CD4-positive, alpha-beta T cell treated with Interleukin-6 for 4 hours (primary cell): ENCODE measurements at places on chromosomes 4 and X.

DNA sequence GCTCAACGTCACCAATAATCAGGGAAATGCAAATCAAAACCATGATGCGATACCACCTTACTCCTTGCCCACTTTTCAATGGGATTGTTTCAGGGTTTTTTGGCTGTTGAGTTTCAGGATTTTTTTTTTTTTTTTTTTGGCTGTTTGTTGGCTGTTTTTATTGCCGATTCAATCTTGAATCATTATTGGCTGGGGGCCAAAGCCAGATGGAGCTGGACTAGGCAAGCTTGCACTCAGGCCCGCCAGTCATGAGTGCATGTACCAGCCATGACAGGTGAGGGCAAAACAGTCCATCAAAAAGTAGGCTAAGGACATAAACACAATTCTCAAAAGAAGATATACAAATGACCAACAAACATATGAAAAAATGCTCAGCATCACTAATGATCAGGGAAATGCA, 13.3 kb downstream of the YIPF7 start:
- no peak for DNase-seq

DNA sequence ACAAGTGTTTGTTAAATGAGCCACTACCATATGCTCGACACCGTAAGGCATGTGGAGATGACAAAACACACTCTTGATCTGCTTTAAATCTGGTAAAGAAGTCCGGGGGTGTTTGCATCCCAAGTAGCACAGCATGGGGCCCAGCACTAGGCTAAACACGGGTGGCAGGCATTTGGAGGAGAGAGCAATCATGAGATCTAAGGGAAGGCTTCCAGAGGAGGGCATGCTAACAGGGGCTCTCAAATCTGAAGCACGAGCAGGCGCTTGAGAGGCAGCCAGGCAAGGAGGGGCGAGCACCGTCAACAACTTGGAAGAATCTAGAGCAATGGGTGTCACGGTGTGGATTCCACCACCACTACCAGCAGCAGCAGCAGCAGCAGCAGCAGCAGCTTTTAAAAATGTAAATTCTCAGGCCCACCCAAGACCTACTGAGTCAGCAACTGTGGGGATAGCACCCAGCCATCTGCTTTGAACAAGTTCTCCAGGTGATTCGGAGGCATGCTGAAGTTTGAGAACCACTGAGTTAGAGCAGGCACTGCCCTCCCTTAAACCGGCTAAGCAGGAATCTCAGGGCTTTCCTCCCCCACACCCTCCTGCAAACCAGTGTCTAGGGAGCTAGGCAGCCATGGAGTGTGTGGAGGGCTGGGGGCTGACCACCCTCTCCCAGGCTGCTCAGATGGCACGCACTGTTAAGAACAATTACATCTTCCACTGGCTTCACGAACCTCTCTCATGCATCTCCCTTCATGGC, 70.2 kb upstream of the MAP3K15 start:
- no peak for DNase-seq

- DNase-seq = no peak
These were observed 28.5 kb upstream of the KLHL4 start for GRCh38 chrX:87489071-87489470.

- DNase-seq = no peak
These were observed 507.7 kb upstream of the DIAPH2 start for GRCh38 chrX:96176921-96177320.

GRCh38 chr4:127406187-127406586, 226.6 kb upstream of the INTU start:
- no peak for DNase-seq

DNA sequence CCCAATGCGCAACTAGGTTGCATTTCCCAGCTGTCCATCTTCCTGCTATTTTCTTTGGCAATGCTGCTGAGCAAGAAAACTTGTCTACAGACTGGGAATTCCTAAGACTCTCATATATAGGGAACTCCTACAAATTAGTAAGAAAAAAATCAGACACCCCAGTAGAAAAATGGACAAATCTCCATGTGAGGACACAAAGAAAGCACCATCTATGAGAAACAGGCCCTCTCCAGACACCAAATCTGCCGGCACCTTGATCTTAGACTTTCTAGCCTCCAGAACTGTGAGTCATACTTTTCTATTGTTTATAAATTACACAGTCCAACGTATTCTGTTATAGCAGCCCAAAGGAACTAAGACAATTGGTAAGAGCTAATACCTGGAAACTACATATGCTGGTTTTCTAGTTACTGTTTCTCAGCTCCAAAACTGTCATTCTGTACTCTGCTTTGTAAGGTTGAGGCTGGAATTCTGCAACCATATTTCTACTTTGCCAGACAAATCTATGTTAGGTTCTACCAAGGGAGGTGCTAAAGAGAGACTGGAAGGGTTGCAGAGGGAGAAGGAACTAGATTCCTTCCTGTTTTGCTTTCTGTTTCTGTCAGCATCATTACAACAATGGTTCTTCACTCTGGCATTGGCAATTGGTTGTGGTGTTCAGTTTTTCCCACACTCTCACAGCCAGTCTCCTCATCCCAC, 35.7 kb upstream of the FAM241A start:
- no peak for DNase-seq

GRCh38 chrX:39677978-39678791, 419.6 kb downstream of the BCOR start:
- DNase-seq = no peak

GRCh38 chr4:86220121-86220520, 139.7 kb downstream of the MAPK10 start:
- DNase-seq = no peak

- DNase-seq = no peak
These were observed 72.4 kb downstream of the IL21 start for GRCh38 chr4:122548452-122548851.

DNA sequence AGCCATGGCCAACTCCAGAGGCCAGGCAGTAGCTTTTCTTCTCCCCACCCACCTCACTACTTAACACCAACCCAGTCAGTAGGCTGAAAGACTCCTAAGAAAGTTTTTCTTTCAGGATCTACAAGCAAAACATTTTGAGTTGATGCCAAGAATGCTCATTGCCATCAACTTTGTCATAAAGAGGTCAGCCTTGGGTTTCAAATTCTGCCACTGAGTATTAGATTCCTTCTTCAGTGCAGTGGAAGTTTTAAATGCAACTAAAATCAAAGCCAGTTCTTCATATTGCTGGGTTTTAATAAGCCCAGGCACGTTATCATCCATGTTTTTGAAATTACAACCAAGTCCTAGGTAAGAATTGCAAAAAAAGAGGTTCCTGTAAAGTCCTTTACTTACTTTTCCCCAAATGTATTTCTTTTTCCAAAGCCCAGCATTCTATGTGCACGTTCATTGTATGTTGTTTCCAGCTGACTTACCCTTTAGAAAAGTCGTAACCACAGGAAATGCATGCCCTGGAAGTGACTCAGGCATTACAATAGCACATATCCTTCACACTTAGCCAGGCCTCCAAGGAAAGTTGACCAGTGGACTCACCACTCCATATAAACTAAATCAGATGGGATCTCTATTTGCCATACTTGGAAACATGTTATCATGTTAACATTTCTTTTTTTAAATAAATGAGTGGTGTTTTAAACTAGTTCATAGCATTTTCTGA, 229.9 kb downstream of the SOX3 start:
- no peak for DNase-seq

DNA sequence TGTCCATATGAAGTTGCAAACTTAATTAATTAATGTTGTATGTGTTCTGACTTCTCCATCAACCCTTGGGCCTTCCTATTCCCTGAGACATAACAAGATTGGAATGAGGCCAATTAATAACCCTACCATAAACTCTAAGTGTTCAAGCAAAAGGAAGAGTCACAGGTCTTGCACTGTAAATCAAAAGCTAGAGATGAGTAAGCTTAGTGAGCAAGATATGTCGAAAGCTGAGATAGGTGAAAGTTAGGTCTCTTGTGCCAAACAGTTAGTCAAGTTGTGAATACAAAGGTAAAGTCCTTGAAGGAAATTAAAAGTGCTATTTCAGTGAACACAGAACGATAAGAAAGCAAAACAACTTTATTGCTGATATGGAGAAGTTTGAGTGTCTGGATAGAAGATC, 58.2 kb upstream of the GPRIN3 start:
- no peak for DNase-seq

DNA sequence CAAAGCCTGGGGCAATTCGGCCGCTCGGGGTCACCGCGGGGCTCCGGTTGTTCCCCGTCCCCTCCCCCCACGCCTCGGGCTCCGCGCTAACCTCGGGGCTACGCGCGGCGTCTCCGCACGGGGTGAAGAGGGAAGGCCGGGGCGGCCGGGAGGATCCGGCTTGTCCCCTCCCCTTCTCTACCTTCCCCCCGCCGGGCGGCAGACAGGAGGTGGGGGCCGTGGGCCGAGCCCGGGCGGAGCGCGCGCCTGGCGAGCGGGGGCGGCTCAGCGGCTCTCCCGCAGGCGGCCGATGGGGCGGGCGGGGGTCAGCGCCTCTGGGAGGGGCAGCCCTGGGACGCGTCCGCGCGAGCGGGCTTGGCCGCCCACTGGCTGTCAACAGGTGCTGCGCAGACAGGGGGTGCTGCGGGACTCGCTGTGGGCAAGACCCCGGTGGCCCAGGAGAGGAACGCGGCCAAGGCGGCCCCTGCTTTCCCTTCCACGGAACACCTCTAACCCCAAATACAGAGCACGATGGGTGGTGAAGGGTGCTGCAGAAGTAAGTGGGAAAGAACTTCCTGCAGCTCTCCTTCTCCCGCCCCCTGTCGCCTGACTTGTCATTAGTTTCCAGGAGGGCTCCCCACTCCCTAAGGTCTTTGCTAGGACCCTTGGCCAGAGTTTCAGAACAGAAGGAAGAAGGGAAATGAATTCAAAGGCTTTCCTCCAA, at the start of gene PDGFC:
PDGFC (minus strand) TSS at position 124 of the 703 bp plus-strand sequence. CDS start 896 bp downstream, outside the sequence.
- no peak for DNase-seq

DNA sequence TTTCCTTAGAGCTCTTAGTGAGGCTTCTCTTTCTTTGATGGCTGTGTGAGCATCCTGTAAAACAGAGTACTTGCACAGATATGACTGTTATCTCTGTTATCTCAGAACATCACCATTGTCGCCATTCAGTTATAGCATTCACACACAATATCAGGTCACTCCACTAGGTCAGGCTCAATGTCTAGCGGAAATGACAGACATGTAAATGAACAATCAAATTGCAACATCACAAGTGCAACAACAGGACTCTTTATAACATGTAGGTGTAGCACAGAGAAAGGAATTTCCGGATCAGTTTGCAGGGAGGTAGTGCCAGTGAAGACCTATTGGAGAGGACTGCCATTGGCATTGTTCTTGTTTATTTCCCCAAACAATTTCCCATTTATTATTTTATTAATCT, 43.2 kb upstream of the IGSF1 start:
- DNase-seq = no peak

DNA sequence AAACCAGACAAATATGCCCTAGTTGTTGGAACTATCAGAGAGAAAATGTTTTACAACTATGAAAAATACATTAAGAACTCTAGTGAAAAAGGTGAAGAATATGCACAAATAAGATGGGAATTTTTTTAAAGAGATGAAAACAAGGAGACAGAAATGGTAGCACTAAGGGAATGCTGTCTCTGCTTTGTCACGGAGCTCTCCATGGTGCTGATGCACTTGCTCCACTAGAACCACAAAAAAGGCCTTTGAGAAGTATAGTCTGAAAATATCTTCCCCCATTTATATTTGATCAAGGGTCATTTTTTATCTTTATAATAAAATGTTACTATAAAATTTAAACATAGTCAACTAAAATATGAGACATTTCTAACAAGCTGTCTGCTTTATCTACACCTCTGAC, 1655.5 kb upstream of the AGA start:
- no peak for DNase-seq

GRCh38 chrX:41827886-41828285, 95.5 kb downstream of the CASK start:
- no peak for DNase-seq

- no peak for DNase-seq
These were observed 96.4 kb downstream of the FAM13A start for GRCh38 chr4:88960576-88960975.

DNA sequence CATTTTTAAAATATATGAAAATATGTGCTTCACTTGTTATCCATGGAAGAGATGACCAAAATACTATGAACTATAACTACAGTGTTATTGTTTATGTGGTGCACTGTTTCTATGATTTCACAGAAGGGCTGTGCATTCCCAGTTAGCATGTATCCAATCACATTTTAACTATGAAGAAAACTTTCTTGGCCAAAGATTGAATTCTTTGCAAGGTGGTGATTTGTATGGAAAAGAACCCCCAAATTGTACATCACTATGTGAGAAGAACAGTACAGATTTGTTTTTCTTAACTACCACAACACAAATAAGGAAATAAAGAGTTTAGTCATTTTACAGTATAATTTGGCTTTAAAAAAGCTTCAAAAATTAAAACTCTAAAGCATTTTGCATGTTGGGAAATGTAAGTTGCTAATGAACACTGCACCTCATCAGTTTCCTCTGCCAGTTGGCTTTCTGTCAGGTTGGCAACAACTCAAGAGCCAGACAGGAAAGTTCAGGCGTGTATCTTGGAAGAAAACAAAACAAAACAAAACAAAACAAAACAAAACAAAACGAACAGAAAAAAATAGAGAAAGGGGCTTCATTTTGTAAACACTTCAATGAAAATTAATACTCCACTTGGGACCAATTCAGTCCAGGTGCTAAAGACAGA, 237.0 kb downstream of the SCFD2 start:
- no peak for DNase-seq

GRCh38 chr4:20253283-20253734, 1.6 kb downstream of the SLIT2 start:
- DNase-seq = no peak

GRCh38 chrX:39601231-39602177, 496.3 kb downstream of the BCOR start:
- DNase-seq = no peak

DNA sequence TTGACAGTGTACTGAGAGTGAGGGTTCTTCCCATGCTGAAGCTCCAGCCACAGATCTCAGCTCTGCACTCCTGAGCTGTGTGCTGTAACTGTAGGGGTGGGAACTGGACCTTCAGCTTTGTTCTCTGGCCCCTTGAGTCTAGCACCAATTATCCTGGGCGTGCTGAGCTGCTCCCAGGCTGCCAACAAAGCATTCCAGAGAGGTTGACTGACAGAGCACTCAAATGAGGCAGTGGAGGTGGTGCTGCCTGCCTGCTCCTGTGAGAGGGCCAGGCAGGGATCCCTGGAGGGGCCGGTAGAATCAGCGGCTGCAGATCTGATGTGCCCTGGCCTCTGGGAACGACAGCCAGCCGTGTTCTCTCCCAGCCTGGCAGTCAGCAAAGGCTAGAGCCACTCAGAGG, 375.7 kb upstream of the AADAT start:
- no peak for DNase-seq

DNA sequence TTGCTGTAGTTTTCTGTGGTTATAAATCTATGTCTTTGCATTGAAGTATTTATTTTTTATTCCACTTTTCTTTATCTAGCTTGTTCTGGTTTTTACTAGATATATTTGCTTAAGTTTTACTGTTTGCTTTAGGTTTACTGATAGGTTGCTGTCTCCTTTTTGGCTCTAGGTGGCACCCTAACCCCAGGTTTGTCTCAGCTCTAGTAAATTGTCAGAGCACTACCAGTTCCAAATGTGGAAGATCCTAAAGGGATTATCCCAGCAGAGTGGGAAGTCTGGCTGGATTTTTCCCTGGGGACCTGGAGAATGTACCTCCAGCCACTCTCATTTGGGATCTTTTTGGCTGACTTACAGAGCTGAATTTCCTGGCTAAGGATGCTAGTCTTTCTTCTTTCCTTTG, 106.1 kb downstream of the PBDC1 start:
- peak; percentile 57 for DNase-seq

- DNase-seq = no peak
These were observed 98.3 kb downstream of the ITM2A start for GRCh38 chrX:79268788-79269187.

GRCh38 chr4:40924096-40924792, 174.5 kb downstream of the NSUN7 start:
- peak; percentile 57 for DNase-seq
